Pulmonary artery endothelial cell (primary cell): ENCODE measurements at places on chromosomes 4 and X. TPM values are rescaled to one million over a fixed set of nuclear protein-coding genes. Genes with fewer than 3 reads are reported as not detected.

Gene PRPS1
- total RNA-seq = 28.4 and 39.0 TPM in 2 replicates

Gene ETNPPL
- total RNA-seq = 0.07 TPM in 1 of 2 replicates, not detected in the other

Gene MAOA
- total RNA-seq = 74.2 and 120 TPM in 2 replicates

Gene HNRNPD
- total RNA-seq = 44.1 and 52.4 TPM in 2 replicates

Gene PORCN
- 5.5 and 10.8 TPM in 2 replicates for total RNA-seq

Gene DMP1
- total RNA-seq = not detected in 2 replicates

Gene HOPX
- 0.21 and 28.1 TPM in 2 replicates for total RNA-seq

Gene SATL1
- total RNA-seq = not detected in 2 replicates

Gene FGFR3
- 0.79 and 0.81 TPM in 2 replicates for total RNA-seq

Gene KLKB1
- total RNA-seq = 0.25 TPM in 1 of 2 replicates, not detected in the other

Gene FTSJ1
- total RNA-seq = 60.7 and 65.4 TPM in 2 replicates

Gene HELT
- not detected in 2 replicates for total RNA-seq

Gene USP17L19
- total RNA-seq = not detected in 2 replicates

Gene OPRPN
- not detected in 2 replicates for total RNA-seq

Gene ADH7
- not detected in 2 replicates for total RNA-seq

Gene P2RY10
- not detected in 2 replicates for total RNA-seq

Gene PDK3
- 7.2 and 11.0 TPM in 2 replicates for total RNA-seq

Gene ADH1C
- not detected in 2 replicates for total RNA-seq

Gene TRIM2
- total RNA-seq = 12.7 and 27.1 TPM in 2 replicates

Gene SLC34A2
- total RNA-seq = not detected in 2 replicates

Gene MCUB
- 48.6 and 73.6 TPM in 2 replicates for total RNA-seq

Gene APLN
- total RNA-seq = 83.9 and 224 TPM in 2 replicates

Gene ART3
- total RNA-seq = 0.07 TPM in 1 of 2 replicates, not detected in the other

Gene MAGEA1
- total RNA-seq = 0.07 TPM in 1 of 2 replicates, not detected in the other

Gene PPEF2
- total RNA-seq = not detected in 2 replicates

Gene PNMA5
- total RNA-seq = not detected in 2 replicates

Gene IGSF1
- total RNA-seq = not detected in 2 replicates

Gene VCX2
- not detected in 2 replicates for total RNA-seq

Gene GABRQ
- 0.04 TPM in 1 of 2 replicates, not detected in the other for total RNA-seq

Gene FAM184B
- total RNA-seq = not detected in 2 replicates
